AG09309 (cell line): ENCODE measurements at places on chromosomes 6 and 20.

DNA sequence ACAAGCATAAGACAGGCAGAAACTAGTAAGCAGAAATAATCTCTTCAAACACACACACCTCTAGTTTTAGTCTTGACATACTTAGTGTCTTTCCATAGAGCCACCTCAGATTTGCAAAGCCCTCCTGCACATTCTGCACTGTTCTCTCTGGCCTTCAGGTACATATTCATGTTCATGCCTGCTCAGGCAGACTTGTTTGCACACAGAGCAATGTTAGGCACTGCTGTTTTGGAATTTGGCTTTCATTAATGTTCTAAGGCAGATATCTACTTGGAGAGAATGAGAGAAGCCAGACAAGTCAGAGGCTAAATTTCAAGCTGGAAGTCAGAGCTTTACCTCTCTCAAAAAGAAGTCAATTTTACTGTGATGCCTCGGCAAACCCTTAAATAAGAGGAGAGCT, 21.3 kb upstream of the DST start:
- no peak for DNase-seq

- DNase-seq = no peak
These were observed 38.0 kb downstream of the NOL4L start for GRCh38 chr20:32546918-32547752.

DNA sequence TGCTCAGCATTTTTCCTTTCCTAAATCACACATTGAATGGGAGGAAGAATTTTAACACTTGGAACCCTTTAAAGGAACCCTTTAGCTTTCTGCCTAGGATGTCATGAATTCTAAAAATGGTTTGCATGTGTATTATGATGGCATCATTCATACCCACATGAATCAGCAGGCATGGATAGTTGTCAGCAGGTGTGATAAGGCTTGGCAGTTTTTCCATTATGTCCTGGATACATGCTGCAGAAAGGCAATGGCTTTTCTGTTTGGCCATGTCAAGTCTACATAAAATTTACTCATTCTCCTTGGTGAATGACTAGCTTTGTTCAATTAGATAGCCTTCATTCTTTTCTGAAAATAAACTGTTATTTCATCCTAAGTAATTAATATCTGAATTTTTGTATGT, 353.7 kb downstream of the GRIK2 start:
- DNase-seq = no peak

GRCh38 chr20:31440012-31440659, at the start of gene DEFB123:
TSS of gene DEFB123 (plus strand) at chr20:31440632. CDS start at chr20:31440699, 67 bp downstream.
- DNase-seq = no peak

DNA sequence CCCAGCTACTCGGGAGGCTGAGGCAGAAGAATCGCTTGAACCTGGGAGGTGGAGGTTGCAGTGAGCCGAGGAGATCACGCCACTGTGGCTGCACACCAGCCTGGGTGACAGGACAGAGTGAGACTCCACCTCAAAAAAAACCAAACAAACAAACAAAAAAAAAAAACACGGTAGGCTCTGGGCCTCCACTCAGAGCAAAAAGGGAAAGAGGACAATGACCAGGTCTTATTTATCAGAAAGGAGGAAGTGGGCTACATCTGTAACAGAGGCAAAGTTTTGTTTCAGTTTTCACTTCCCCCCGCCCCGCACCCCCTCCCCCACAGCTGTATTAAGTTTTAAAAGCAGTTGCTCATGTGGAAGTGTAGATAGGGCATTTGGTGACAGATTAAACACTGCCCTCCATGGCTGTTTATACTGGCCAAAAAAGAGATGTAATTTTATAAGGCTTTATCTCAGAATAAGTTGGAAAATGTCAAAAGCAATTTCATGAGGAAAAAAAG, 114.6 kb downstream of the RCAN2 start:
- DNase-seq = no peak

DNA sequence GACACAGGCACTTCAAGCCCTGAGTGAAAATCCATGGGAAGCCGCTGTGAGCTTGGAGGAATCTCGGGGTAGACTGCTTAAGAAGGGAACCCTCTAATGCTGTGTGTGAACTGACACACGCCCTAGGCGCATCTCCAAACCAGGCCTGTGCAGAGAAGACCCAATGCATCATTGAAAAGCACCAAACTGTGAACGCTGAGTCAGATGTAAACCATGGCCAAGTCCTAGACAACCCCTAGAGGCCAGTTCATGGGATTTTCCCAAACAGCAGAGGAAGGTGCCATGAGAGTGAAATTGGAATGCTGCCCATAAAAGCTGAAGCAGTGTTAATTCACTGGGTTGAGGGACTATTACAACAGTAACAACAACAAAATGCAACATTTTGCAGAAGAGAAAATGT, 296.5 kb downstream of the SMOC2 start:
- no peak for DNase-seq

DNA sequence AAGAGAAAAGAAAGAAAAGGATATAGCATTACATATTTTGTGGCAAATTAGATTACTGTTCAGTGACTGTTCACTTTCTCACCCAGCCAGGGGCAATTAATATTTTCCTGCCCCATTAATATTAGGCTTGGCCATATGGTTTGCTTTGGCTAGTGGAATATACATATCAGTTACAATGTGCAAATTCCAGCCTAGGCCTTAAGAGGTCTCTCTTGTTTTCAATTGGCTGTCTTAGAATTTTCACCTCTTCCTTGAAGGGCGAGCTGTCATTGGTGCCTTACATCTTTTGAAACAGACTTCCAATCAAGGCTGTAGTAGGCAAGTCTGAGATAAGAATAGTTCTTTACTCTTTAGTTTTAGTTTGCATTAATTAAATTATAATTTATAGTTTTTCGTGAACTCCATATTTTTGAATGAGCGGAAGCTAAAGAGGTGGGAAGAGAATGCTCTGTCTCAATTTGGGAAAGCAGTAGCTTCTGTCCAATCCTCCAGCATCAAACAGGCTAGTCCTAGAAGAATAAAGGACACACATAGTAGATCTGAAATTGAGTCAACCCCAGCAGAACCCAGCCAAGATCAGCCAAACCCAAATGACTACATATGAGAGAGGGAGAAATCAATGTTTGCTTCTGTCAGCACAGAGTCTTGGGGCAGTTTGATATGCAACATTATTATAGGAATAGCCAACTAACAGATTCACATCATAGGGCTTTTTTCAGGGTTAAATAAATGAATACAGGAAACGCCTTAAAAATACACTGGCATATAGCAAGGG, 6.3 kb upstream of the CSNK2A1 start:
- no peak for DNase-seq

GRCh38 chr6:109449795-109450673, 5.5 kb downstream of the MICAL1 start:
- no peak for DNase-seq

GRCh38 chr6:52672412-52673025, 1.6 kb downstream of the TMEM14A start:
- no peak for DNase-seq

DNA sequence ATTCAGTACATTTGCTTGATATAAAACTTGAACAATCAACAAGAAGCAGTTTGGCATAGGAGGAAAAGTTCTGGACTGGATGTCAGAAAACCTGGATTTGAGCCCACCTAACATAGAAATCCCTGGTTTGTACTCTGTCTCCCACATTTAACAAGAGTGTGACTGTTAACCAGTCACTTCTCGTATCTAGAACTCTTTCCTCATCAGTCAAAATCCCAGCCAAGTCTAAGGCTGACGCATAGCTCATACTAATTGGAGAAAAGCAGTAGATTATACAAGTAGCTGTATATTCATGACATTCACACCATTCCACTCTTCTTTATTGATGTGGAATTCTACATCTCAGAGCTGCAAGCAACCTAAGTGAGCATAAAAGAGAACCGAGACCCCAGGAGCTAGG, 222.7 kb downstream of the PHACTR1 start:
- no peak for DNase-seq

GRCh38 chr6:138107752-138108592, 753 bp upstream of the PERP start:
- DNase-seq = no peak

DNA sequence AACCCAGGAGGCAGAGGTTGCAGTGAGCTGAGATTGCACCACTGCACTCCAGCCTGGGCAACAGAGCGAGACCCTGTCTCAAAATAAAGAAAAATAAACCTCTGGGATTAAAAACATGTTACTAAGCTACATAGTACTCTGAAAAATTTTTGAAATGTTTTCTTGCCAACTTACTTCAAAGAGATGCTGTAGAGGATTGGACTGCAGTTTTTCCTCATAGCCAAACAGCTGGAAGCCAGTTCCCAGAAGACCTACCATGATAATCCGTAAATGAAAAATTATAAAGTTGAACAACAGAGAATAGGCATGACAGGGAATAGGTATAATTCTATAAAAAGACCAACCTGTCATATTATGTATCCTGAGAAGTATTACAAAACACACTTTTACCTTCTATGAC, 48.0 kb downstream of the RARS2 start:
- DNase-seq = no peak

GRCh38 chr20:62685781-62686555, 22.7 kb upstream of the NTSR1 start:
- DNase-seq = no peak

- DNase-seq = no peak
These were observed 4.6 kb downstream of the BRPF3 start for GRCh38 chr6:36200998-36201596.

DNA sequence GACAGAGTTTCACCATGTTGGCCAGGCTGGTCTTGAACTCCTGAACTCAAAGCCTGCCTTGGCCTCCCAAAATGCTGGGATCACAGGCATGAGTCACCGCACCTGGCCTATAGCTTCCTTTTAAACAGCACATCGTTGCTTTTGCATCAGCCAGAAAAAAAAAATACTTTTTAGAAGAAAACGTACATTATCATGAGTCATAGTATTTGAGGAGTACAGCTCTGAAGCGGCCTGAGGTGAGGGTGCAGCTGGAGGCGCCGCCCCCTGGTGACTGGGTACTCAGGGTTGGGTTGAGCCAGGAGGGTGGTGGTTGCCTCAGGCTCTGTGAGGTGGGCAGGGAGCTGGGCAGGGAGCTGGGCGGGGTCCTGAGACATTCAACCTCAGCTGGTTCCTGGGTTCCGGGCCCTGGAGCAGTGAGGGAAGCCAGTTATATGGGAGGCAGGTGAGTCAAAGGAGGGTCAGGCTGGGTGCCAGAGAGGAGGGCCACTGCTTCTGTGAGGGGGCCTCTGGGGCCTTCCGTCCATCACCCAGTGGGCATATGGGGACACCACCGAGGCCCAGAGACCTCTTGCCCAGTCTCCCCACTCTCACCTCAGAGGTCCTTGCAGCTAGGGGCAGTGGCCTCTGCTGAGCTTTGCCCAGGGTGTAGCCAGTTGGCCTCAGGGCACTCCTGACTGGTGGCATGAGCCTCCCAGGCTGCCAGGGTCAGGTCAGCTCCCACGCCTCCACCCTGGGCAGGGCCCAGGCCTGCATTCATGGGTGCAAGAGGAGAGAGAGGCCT, 11.7 kb upstream of the ID1 start:
- no peak for DNase-seq

GRCh38 chr6:105319331-105319730, 83.6 kb downstream of the PREP start:
- no peak for DNase-seq

- no peak for DNase-seq
These were observed 9.0 kb downstream of the CNR1 start for GRCh38 chr6:88157106-88157505.

DNA sequence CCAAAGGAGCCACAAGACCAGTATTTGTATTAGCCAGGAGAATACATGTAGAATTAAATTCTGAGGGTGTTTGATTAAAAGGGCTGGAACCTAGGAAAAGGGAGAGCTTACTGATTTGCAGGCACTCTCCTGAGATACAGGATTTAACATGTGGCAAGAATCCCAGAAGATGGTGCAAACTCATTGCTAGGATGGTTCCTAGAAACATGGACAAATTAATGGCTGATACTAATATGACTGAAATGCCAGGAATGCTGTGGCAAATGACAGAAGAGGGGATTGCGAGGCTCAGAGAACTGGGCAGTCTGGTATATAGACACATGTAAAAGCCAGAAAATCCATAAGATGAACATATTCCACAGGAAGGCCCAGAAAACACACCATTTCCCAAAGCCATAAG, 118.1 kb downstream of the RWDD2A start:
- peak; percentile 14 for DNase-seq

- no peak for DNase-seq
These were observed 14.9 kb upstream of the FAM210B start for GRCh38 chr20:56343861-56344381.

DNA sequence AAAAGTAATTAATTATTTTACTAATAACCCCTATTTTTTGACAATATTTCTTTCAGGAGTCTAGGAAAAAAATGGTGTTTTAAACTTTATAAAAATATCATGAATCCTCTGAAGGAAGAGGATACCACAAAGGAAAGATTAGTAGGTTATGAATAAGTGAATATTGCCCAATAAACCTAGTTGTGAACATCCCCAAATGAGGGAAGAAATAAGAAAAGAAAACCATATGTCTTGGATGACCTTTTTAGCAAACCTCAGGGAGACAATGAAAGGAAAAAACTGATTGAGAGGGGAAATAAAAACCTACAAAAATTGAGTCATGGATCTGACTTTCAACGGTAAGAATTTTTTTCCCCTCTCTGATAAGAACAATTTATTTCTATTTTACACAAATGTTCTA, 34.4 kb downstream of the TENT5A start:
- DNase-seq = no peak

- no peak for DNase-seq
These were observed 173.6 kb downstream of the SASH1 start for GRCh38 chr6:148516217-148516616.

- no peak for DNase-seq
These were observed 56.6 kb upstream of the CCN6 start for GRCh38 chr6:111997078-111997852.

- no peak for DNase-seq
These were observed 127.5 kb downstream of the CDKAL1 start for GRCh38 chr6:20661721-20662120.

DNA sequence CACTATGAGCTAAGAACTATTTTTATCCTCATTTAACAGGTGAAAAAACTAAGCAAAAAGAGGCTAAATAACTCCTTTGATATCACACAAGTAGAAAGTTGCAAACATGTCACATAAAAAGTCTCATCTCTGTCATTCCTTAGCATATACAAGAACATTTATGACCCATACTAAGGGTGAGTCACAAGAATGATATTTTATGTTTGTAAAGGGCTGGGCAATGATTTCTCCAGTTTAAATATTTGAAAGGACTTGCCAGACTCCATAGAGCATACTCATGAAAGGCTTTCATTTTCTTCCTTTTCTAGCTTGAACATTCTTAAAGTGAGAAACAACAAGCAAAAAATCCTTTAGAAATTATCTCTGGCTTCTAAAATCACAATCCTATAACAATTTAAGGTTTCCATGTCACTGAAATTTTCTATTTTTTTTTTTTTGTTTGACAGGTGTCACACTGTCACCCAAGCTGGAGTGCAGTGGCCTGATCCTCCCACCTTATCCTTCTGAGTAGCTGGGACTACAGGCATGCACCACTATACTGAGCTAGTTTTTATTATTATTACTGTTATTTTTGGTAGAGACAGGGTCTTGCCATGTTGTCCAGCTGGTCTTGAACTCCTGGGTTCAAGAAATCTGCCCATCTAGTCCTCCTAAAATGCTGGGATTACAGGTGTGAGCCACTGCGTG, 338.0 kb upstream of the KHDRBS2 start:
- no peak for DNase-seq

GRCh38 chr6:101013612-101014195, 132.6 kb upstream of the ASCC3 start:
- no peak for DNase-seq

GRCh38 chr6:130371921-130372420, 6.2 kb downstream of the TMEM200A start:
- DNase-seq = no peak

GRCh38 chr6:79004239-79004638, 73.8 kb downstream of the PHIP start:
- DNase-seq = no peak
